ENCODE measurements at places on chromosomes 2 and 18.

DNA sequence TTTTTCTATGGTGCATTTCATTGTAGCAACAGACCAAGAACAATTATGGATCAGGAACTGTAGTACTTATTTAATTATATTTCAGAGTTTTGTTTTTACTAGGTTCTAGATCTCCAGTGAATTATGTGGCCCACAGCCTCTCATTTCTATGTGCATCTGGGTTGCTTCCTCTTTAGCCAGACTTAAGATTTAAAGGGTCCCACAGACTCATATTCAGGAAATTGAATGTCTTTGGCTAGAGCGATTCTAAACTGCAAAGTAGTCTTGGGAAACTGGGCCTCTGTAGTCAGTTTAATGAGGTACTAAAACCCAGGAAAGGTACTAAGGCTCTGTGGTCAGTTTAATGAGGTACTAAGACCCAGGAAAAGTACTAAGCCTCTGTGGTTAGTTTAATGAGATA lies 94.4 kb downstream of the LYPD6B start:
- DNase-seq: no peak

DNA sequence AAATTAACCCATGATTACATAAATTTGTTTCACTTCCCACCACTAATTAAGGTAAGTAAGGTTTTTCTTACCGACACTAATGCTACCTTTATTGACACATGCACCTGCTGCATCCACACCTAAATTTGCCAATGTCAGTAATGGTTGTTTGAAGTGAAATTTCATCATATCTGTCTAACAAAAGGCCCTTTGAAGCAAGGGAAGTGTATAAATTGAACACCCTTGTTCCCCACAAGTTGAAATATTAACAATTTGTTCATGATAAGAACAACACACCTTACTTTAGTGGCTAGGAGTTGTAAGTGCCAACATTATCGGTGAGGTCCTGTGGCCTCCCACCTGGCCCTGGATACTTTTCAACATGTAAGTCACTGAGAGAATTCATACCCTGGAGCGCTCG lies 116.3 kb upstream of the CDCA7 start:
- DNase-seq: no peak

DNA sequence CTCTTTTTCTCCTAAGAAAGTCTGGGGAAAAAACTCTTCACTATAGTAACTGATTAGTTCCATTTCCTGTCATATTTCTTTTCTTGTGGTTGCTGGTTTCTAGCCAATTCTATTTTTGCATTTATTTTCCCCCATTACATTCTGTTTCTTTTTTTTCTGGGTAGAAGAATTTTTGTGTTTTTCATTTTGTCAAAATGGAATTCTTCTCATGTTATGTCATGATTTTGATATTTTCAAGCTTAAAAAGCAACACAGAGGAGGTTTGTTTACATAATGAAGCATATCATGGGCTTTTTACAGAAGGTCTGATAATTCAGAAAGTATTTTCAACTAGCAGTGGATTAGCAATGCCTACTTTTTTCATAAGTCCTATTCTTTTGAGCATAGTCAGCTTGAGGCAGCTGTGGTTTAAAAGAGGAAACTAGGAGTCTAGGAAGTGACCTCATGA lies 102.0 kb downstream of the MAP2 start:
- DNase-seq: no peak

- DNase-seq: no peak
Observed at GRCh38 chr2:12816379-12817306, 99.9 kb downstream of the TRIB2 start.

GRCh38 chr2:9837451-9837850 lies 5.8 kb upstream of the TAF1B start:
- no peak for DNase-seq

DNA sequence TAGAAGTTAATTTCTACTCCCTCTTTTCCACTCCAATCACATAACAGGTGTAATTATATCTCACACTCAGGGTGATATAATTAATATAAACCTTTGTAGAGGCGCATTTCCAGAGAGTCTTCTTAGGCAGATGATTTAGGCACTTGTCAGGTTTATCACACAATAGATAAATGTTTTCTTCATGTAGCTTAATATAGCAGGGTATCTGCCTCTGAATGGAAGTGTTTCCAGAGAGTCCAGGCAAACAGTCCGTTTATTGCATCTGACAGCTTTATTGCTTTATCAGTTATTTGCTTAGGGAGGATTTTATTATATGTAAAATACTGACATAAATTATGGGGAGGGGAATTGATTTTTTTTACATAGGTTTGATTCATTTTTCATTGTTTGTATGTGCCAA lies 766.3 kb downstream of the SLC4A3 start:
- no peak for DNase-seq

GRCh38 chr2:137123226-137123625 lies 357.9 kb downstream of the THSD7B start:
- DNase-seq: no peak

DNA sequence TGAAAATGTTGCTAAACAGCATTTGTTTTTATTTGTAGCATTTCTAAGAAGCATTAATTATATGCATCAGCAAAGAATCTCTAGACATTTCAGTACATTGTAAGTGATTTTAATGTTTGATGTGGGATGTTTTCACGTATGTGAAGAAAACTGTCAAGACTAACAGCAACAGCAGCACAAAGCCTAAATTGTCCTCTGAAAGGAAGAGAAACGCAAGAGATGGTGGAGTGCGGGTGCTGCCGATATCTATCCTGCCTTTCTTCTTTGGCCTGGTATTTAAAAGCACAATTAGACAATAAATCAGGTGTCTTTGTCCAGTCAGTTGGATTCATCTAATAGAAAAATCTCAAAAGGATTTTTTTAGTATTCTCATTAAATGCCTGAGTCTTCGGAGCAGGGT lies 3.1 kb downstream of the TWIST2 start:
- no peak for DNase-seq

GRCh38 chr2:150007815-150008430 lies 420.3 kb upstream of the MMADHC start:
- DNase-seq: no peak

DNA sequence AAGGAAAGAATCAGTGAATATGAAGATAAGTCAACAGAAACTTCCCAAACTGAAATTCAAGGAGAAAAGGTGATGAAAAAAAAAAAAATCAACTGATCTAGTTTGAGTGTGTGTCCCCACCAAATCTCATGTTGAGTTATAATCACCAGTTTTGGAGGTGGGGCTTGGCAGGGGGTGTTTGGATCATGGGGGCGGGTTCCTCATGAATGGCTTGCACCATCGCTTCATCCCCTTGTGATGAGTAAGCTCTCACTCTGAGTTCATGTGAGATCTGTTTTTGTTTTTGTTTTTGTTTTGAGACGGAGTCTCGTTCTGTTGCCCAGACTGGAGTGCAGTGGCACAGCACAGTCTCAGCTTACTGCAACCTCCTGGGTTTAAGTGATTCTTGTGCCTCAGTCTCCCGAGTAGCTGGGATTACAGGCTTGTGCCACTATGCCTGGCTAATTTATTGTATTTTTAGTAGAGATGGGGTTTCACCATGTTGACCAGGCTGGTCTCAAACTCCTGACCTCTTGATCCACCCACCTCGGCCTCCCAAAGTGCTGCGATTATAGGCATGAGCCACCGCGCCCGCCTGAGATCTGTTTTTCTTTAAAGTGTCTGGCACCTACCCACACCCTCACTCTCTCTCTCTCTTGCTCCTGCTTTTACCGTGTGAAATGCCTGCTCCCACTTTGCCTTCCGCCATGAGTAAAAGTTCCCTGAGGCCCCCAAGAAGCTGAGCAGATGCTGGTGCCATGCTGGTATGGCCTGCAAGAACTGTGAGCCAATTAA lies 4.0 kb upstream of the SLC66A2 start:
- no peak for DNase-seq

DNA sequence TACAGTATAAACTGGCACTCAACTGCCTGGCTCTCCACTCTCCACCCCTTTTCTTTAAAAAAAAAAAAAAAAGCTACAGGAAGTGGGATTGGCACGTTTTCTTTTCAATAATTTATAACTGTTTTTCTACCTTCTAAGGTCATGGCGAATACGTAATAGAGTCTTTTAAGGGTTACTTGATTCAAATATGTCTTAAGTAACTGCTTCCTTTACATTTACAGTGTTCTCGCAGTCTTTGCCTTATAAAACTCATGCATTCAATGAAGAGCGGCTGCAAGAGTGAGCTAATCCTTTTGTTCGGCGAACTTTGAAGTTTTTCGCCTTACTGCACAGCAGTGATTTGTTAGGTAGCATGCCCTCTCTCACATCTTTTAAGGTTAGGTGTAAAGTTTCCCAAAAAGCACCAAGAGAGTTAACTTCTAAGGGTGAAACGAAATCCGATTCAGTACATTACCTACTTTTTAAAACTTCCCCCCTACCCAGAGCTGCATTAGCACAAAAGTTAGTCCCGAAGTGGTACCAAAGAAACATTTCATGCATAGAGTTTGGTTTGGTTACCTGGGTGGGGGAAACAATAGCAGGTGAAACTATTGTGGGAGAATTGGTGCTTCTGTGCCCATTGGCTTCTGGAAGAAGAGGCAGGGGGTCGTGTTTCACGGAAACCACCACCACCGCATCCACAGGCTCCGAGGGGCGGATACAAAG lies 2.0 kb downstream of the KCTD1 start:
- DNase-seq: no peak

DNA sequence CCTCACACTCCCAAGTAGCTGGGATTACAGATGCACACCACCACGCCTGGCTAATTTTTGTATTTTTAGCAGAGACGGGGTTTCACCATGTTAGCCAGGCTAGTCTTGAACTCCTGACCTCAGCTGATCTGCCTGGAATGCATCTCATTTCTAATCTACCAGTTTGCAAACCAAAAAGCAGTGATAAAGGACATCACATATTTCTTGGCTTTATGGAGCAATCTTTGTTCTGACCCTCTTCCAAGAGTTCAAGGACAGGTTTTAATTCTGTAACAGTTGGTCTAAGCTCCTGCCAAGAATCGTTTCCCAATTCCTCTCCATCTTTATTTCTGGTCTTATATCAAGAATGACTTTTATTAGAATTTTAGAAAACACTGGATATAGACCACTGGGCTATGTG lies 67.7 kb downstream of the SLC40A1 start:
- DNase-seq: no peak

DNA sequence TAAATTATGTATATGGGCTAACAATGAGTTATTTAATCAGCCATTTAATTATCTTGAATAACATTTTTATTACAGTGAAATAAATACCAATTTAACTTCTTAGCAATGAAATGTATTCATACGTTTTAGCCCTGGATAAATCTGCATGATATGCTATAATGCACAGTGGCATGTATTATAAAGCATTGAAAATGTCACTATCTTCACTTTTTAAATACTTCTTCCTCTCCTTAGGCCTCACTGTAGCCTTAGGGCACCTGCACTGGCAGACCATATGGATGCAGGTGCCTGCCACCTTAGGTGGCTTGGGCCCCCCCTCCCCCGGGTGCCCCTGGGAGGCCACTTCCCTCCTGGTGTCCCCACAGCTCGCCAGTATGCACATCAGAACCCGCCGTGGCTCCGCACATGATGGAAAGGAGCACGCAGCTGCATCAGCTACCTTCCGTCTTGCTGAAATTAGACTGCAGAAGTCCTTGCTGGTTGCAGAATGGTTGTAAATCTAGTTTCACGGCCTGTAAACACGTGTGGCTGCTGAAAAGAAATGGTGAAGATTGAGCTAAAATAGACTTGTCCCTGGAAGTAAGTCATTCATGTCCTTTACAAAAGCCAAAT lies 56.7 kb downstream of the ADI1 start:
- no peak for DNase-seq

- DNase-seq: no peak
Observed at GRCh38 chr2:172329416-172329773, 98.0 kb upstream of the ITGA6 start.

DNA sequence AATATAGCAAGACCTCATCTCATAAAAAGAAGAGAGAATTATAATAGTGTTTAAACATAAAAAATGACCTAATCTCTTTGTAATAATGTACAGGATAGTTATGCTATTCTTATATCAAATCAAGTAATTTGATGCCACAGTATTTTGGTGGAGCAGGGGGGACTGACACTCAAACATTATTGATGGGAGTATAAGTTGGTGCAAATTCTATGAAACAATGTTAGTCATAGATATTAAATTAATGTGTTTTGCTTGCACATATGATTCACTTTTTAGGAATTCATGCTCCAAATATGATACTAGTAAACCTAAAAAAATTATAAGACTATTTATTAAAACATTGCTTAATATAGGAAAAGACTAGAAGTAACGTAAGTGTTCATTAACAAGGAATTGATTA lies 256.1 kb upstream of the SYT4 start:
- no peak for DNase-seq

DNA sequence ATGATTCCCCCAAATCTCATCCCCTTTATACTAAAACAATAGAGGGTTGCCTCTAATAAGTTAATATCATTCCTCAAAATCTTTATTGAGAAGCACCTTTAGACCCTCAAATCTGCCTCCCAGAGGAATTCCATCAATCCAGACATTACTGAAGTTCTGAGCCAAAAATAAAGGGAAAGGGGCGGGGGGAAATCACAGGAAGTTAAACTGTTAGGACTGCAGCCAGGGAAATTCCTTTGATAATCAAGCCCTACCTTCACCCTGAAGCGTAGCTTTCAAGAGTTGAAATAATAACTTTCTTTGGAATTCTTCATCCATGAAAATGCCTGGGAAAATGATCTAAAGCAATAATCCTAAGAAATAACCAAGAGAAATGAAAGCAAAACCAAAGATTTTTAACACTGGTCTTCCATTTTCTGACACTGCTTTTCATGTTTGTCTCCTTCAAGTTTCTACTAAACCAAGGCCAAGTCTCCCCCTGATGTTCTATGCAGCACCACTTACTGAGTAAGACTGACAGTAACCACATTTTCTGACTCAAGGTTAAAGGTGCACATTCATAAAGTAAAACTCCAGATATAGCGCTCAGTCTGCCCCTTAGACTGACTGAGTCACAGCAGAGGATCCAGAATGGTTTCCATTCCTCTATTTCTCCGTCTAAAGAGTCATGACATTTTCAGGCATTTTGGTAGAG lies 78.2 kb downstream of the TCF4 start:
- no peak for DNase-seq
